ENCODE measurements at places on chromosomes 7 and 10.
A peak's percentile ranks its signal among the peaks of the same experiment; 100 is the strongest.

DNA sequence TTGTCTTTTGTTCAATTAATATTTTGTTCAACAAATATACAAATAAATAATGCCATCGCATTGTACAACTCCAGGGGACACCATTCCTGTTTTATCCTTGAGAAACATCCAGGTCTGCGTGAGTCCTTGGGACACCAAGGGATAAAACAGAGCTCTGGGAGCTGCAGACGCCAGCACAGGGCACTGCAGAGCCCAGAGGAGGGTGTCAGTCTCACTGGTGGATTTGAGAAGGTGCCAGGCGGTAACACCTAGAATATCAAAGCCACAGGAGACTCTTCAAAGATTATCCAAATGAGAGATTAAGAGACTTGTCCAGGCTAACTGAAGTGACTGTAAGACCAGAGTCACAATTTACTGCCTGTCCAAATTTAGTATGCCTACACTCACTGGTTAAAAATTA lies 55.3 kb downstream of the TEX36 start:
- DNase-seq: no peak

GRCh38 chr10:69403519-69403918 lies 13.2 kb downstream of the TACR2 start:
- peak; percentile 47 for DNase-seq

DNA sequence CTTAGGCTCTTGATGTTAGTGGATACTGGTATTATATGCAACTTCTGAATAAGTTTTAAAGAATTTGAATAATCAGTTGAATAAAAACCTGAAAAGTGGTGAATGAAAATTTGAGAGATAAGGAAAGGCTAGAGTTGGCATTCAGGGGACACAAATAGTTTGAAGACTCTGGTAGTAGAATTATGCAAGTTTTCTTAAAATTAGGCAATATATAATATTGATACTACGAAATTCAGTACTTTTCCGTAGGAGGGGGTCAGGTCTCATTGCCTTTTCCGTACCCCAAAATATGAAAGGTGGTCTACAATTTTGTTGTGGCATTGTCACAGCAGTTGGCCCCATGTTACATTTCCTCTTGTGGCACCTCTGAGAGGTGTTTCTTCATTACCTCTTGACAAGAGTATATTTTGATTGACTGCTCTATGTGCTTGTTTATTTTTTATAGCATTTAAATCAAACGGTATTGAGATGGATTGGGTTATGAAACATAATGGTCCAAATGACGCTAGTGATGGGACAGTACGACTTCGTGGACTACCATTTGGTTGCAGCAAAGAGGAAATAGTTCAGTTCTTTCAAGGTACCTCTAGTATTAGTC lies 4.1 kb upstream of the PBLD start:
- DNase-seq: no peak

DNA sequence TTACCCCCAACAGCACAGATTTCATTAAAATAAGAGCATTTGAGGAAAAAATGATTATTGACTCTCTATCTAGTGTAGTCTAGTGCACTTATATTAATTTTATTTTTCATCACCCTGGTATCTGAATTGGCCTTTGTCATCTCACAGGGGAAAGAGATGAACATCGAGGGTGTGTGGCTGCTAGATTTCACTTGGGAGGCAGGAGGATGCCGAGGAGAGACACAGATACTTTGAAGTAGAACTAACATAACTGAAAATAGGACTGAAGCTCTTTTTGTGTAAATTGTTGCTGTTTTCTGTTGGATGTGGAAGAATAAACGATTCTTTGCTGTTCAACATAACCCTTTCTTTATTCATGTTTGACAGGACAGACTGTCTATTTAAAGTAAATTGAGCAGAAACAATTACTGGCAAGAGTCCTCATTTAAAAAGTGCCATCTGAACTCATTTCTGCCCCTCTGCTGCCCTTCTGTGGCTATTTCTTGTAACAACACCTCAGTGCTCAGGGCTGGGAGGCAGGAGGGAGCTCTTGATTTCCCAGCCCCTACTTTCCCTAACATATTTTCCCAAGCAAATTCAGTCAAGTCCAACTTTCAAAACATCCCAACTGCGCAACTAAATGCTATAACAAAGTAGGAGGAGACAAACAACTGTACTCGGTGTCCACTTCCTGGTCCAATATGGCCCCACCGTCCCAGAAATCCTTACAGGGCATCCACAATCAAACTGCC lies 15.6 kb downstream of the LYZL1 start:
- DNase-seq: peak; percentile 85

DNA sequence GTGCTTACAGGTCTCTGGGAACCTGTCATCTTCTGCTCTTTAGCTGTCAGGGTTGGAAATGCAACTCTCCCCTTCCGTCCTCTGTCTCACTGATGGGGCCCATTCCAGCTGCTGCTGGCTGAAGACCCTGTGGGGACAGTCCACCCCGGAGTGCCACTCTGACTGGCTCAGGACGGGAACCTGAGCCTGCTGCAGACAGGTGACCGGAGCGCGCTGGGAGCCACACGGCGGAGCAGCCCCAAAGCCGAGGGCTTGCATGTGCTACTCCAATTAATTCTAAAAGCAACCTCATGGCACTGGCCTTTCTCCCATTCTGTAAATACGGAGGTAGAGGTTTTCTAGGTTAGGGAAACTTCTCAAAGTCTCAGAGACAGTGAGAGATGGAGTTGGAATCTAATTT lies 223.5 kb upstream of the PITRM1 start:
- no peak for DNase-seq

- DNase-seq: no peak
Observed at GRCh38 chr7:138328215-138328614, 131.8 kb upstream of the TRIM24 start.

DNA sequence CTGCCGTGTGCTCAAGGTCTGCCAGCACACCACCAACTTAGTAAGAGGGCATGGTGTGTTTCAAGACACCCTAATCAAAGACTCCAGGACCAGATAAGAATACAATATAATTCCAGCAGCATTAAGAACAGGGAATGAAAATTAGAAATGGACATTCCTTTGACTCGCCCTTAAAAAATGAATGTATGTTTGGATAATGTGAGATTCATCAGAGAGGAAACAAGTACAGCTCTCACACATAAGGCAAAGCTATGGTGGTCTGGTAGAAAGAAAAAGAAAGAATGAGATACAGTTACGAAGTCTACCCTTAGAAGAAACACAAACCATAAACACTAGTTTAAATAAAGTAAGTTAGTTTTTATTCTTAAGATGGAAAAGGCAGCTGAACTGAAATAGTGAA lies 174.8 kb upstream of the ANK3 start:
- no peak for DNase-seq

DNA sequence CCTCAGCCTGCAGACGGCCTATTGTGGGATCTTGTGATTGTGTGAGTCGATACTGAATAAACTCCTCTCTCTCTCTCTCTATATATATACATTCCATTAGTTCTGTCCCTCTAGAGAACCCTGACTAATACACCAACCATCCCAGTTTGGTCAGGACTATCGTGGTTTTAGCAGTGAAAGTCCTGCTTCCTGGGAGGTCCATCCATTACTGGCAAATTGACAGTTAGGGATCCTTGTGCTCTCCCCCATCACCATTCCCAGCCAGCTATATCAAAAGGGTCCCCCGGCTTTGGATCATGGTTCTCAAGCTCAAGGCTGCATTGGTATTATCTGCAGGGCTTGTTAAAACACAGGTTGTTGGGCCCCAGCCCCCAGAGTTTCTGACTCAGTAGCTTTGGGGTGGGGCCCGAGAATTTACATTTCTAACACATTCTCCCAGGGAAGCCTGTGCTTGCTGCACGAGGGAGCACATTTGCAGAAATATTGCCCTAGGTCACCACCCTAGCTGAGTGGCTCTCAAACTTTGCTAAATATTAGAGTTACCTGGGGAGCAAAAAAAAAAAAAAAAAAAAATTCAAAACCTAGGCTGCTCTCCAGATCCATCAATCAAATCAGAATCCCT lies 899.1 kb upstream of the AUTS2 start:
- DNase-seq: peak; percentile 62

DNA sequence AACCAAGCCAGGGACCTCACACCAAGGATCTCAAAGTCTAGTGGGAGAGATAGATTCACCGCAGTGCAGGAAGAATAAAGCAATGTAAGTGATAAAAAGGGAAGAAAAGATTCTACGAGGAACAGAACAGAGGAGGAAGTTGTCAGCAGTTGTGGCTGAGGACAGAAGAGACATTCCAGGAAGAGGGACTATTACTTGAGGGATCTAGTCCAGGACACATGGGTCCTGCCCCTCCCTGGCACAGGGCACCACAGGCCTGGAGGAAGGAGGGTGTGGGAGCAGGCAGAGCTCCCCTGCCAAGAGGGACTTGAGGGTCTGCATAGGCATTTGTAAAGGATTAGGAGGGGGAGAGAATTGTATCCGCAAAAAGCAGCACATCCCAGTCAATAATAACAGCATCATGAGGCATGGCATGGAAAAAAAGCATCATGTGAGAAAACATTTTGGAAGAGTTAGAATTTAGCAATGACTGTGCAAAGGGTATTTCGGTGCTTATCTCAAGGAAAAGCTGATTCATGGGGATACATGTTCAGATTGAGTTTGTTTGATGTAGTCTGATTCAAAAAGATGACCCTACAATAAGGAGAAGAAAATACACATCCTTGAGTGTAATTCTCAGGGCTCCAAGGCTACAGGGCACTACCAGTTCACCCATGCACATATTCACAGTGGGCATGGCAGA lies 12.7 kb downstream of the C10orf71 start:
- no peak for DNase-seq

GRCh38 chr7:28596245-28596935 lies 184.1 kb downstream of the CREB5 start:
- DNase-seq: peak; percentile 44

DNA sequence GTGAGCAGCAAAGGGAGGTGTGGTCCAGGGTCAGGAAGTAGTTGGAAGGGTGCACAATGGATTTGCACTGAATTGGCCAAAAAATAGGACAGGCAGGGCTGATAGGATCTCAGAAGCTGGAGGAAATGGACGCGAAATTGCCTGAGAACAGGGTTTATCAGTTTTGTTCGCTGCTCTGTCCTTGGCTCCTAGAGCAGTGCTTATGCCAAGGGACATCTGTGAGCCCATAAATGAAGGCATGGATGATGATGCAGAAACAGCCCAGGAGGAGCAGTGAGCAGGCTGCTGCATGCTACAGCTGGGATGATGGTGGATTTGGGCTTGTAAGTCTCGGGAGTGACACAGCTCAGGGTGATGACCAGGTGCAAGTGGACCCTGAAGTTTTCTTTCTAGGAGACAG lies 204.7 kb downstream of the PRPF18 start:
- no peak for DNase-seq

GRCh38 chr7:50577569-50577968 lies 12.4 kb upstream of the DDC start:
- no peak for DNase-seq

DNA sequence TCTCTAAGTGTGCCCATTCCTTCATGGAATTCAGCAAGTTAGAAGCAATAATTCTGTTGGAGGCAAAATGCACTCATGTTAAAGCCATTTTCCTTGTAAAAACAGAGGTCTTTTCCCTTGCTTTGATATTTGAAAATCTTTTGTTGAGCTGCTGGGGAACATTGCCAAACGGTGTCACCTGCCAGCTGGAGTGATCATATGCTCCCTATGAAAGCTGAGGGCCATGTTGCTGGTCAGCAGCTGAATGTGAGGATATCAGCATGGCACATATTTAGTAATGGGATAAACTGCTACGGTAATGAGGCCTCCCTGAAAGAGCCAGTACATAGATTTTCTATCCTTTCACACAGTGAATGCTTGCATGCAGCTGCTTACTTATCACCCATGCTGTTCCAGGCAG lies 224.3 kb downstream of the THSD7A start:
- no peak for DNase-seq

- DNase-seq: no peak
Observed at GRCh38 chr10:124939290-124939689, 2.6 kb upstream of the ZRANB1 start.

DNA sequence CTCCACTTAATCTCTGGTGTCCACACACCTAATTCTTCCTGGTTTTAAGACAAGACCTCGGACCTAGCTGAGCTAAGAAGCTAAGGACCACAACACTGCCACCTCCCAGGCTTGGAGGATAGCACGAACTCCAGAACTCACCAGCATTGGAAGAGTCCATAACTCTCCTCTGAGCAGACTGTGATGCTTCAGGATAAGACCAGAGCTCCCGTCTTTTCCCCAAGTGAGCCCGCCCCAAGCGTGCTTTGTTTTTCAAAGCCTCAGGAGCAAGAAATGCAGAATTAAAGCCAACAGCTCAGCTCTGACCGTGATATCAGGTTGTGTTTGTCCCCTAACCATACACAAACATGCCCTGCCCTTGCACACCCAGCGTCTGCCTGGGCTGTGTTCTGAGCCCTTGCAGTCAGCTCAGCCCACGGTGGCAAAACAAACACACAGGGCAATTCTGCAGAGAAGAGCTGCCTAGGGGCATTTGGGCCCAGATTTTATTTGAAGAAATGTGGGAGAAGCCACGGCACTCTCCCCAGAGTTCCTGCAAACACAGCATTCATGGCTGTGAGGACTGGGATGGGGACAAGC lies 145.4 kb downstream of the WDR11 start:
- DNase-seq: no peak

DNA sequence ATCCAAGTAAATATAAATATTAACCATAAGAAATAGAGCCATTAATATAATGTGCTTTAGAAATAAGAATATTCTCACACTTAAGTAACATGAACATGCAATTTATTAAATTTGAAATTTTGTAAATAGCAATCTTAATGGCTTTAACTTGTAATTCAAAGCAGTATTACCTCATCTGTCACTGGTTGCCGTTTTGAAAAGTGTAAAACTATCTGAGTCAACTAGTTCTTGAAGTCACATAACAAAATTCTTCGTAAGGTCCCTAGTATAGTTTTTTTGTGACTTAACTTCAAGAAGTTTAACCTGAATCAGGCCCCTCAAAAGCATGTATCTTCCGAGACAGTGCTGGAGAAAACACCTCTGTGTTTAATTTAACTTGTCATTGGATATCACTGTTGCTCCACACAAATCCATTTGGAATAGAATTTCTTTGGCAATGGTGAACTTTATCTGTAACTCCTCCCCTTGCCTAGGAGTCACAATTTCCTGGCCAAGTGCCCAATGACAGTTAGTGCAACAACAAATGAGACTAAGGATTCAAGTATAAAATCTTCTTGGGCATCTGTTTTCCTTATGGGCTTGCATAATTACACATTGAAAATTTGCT lies 47.1 kb downstream of the NT5C2 start:
- DNase-seq: peak; percentile 58

- DNase-seq: no peak
Observed at GRCh38 chr7:79620291-79620690, 166.8 kb upstream of the MAGI2 start.

GRCh38 chr10:91864744-91865143 lies 44.5 kb downstream of the FGFBP3 start:
- no peak for DNase-seq

DNA sequence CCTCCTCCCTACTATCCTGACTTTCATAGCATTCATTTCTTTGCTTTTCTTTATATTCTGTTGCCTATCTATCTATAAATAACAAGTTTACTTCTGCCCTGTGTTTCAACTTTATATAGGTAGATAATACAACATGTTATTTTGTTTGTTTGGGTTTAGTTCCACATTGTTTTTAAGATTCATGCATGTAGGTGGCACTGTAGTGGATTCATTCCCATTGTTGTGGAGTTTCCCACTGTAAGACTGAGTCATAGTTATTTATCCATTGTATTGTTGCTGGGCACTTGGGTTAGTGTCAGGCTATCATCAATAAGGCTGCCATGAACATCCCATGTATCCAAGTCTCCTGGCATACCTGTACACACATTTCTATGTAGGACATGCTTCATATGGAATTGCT lies 127.7 kb downstream of the ARHGAP22 start:
- no peak for DNase-seq

- no peak for DNase-seq
Observed at GRCh38 chr10:115514895-115515294, 421.7 kb downstream of the ATRNL1 start.
